ENCODE measurements at places on chromosomes 6 and 20.

- no peak for DNase-seq
Measured at GRCh38 chr6:111585241-111585973, 20.3 kb downstream of the TRAF3IP2 start.

GRCh38 chr20:38764567-38765318, 16.5 kb downstream of the ACTR5 start:
- DNase-seq = no peak

- DNase-seq = no peak
Measured at GRCh38 chr6:79435746-79436145, 101.5 kb downstream of the LCA5 start.

- no peak for DNase-seq
Measured at GRCh38 chr6:91213229-91213901, 626.5 kb upstream of the MAP3K7 start.

Data from activated naive CD4-positive, alpha-beta T cell (primary cell).